ENCODE measurements at places on chromosomes 1 and 21.

GRCh38 chr1:33322870-33323585 lies 2.1 kb upstream of the A3GALT2 start:
- no peak for DNase-seq

- DNase-seq = no peak
These were observed at the start of gene DMRTA2 for GRCh38 chr1:50422946-50423669. TSS of gene DMRTA2 (minus strand) at chr1:50423443. CDS start at chr1:50421536, 1,907 bp downstream.

DNA sequence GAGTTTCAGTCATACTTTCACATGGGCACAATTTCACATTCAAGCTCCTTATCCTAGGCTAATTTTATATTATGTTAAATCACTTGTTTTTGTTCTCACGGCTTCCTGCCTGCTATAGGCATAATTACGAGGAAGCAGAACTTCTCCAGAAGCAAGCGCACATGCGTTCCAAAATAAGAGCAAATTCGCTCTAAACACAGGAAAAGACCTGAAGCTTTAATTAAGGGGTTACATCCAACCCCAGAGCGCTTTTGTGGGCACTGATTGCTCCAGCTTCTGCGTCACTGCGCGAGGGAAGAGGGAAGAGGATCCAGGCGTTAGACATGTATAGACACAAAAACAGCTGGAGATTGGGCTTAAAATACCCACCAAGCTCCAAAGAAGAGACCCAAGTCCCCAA lies at the start of gene CORT:
Gene CORT (plus strand): TSS at position 281 of the 400 bp plus-strand sequence. CDS start 193 bp downstream, outside the sequence.
- DNase-seq = no peak

DNA sequence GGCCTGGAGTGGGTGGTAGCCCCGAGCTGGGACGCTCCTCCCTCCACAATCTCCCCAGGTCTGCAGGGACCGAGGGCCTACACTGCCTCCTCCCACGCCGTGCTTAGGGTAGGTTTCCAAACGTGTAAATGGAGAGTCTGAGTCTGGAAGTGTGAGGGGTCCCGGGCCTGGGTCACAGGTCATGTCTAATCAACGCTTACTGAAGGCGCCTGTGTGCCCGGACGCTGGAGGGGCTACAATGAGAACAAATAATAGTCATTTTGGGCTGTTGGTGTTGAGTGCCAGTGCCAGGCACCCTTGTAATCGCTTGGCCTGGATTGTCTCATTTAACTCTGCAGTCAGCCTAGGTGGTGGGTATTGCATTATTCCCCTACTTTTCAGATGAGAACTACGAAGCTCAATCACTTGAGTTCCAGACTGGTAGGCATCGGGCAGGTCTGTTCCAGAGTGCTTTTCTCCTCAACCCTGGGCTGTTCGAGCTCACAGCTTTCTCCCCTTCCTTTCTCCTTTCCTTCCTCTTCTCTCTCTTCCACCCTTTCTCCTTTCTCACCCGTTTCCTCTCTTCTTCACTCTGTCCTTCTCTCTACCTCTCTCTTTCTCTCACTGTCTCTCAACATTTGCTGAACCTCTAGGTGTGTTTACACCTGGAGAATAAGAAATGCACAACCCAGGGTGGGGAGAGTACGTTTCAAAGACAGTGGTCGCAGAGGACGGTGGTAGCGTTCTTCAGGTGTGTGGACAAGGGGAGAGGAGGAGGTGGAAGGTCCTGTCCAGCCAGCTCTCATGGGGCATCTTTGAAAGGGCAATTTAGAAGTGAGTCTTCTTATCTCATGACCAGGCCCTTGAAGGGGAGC lies 883 bp downstream of the SLC66A1 start:
- DNase-seq = peak; percentile 8

GRCh38 chr1:159960721-159961381 lies 6.8 kb upstream of the SLAMF9 start:
- no peak for DNase-seq

- no peak for DNase-seq
These were observed 98.1 kb downstream of the SEC16B start for GRCh38 chr1:177871613-177872307.

- no peak for DNase-seq
These were observed 2.2 kb upstream of the KANK4 start for GRCh38 chr1:62321446-62321845.

- DNase-seq = no peak
These were observed 24.3 kb downstream of the UBE2Q1 start for GRCh38 chr1:154533952-154534844.

DNA sequence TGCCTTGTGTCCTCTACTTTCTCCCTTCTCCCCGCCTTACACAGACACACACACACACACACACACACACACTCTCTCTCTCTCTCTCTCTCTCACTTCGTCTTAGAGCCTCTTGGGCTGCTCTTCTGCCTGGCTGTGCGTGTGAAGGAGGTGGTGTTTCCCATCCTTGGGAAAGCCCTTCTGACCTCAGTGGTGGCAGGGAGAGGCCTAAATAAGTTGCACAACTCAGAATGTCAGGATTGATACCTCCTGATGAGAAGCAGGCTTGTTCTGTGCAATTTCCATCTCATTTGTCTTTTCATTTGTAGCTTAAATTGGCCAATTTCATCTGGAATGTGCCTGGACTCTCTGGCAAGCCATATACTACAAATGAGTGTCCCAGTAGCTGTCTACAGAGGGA lies 25.0 kb downstream of the LRRN2 start:
- DNase-seq = no peak

DNA sequence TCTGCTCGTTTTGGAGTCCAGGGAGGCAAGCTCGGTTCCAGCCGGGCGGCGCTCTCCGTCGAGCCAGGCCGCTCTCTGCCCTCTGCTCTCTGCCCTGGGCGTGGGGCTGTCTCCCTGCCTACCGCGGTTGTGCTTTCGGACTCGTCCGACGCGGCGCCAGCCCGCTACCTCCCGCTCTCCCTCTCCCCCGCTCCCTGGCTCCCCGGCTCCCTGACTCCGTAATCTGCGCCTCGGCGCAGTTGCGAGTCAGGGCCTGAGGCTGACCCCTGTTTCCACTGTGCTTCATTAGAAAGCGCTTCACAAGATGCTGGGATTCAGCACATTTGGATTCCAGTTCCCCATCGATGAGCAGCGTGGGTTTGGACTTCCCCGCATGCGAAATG lies 2.2 kb downstream of the SOX13 start:
- no peak for DNase-seq

DNA sequence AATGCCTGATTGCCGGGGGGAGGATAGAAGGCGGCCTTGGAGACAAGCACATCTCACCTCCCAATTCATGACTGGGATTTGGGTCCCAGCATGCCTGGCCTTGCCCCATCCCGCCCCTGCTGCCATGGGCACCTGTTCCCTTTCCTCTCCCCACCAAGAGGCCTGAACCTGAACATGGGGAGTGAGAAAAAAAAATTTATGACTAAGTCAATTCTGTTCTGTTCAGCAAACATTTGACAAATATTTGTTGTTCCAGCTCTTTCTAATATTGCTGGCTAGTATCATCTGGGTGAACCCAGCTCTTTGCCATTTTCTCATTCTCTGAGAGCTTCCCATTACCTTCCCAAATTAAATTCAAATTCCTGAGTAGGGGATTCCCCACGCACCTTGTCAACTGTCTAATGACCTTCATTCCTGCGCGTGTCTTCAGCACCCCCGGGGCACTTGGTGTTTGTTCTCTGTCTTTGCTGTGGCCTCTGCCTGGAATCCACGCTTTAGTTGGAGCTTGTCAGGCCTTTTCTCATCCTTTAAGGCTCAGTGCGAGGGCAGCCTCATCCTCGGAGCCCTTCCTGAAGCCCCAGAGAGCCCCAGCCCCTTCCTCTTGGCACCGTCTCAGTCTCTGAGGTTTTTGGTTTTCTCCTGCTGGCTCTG lies 42.8 kb downstream of the ARHGEF10L start:
- DNase-seq = no peak

DNA sequence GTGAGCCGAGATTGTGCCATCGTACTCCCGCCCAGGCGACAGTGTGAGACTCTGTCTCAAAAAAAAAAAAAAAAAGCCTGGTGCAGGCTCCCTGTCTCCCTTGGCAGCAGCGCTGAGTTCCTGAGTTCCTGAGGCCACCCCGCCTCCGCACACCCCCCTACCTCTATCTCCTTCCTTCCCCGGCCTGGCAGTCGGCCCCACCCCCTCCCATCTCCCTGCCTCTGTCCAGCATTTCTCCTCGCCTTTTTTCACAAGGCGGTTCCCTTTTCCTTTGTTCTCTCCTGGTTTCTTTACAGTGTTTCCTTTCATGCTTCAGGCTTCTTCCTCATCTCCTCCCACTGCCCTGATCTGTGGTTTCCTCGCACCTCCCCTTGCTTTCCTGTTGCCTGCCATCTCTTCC lies 2.7 kb downstream of the RORC start:
- DNase-seq = peak; percentile 40

DNA sequence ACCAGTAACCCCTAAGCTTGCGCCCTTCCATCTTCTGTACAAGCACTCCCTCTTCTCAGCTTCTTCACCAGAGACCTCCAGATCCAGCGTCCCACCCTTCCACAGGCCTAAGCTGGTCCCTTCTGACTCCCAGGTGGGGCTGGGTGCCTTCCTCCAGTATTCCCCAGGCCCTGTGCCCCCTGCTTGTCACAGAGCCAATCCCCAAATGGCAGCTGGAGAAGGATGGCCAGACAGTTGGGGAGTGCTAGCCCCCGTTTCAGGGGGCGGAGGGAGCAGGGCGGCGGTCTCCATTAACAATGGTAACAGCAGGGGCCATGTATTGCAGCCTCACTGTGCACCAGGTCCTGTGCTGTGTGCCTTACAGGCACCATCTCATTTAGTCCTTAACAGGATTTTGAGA lies 85.7 kb downstream of the KCNN3 start:
- no peak for DNase-seq

DNA sequence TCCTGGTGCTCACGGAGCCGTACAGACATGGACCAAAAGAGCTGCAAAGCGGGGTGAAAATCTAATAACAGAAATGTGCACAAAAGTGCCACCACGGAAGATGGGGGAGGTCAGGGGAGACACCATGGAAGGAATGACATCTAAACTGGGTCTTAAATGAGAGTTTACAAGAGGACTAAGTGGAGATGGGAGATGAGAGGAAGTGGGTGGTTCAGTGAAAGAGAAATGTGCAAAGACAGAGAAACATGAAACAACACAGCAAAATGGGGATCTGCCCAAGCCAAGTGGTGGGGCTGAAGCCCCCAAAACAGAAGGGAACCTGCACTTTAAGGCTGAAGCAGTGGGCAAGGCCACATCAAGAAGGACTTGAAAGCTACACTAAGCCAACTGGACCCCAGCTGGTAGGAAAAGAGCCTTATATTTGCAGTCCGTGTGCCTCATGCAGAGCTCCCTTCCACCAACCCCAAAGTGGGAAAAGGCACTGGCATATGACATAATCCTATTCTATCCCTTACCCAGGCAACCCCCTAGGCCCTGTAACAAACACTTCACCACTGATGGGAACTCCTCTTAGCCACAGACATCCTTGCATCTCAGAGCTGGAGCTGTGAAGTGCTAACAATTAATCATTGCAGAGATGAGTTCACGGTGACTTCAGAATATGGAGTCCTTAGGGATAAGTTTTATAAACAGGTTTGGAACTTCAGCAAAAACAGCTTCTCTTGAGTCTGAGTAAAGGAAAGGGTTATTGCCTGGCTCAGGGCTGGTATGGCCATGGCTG lies 198.6 kb upstream of the EDN2 start:
- DNase-seq = no peak

- DNase-seq = no peak
These were observed 40.1 kb downstream of the PRPF38A start for GRCh38 chr1:52444463-52444862.

DNA sequence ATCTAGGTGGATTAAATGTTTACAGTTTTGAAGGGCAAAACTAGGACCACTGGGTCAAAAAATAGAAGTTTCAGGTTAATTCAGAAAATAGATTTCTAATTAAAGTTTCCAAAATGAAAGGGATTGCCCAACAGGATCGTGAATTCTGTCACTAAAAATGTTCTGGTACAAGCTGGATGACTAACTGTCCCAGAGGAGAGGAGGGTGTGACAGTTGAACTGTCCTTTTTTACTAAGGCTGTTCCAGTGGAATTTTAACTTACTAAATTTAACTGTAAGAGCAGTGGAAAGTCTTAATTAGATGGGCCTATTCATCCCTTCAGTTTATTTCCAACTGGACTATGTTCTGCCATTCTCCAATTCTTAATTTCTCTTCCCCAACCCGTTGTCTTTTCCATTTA lies 7.2 kb downstream of the SNX7 start:
- no peak for DNase-seq

- DNase-seq = no peak
These were observed 11.8 kb downstream of the KIRREL1 start for GRCh38 chr1:158005224-158005623.

- no peak for DNase-seq
These were observed 4.2 kb downstream of the PLA2G2F start for GRCh38 chr1:20143318-20143717.

DNA sequence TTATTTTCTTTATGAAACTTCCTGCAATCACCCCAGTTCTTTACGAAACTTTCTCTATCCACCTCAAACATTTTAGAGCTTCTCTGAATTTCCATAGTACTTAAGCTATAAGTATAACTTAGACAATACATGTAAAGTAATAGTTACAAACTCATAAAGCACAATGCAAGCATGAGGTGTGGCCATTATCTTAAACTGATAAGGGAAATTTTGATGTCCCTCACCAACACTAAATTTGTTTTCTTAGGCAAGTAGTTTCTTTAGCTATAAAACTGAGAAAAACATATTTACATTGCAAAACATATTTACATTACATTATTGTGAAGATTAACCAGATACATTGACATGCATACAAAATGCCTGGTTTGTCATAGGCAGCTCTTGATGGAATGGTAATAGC lies 146.4 kb upstream of the ATP1B1 start:
- no peak for DNase-seq

- no peak for DNase-seq
These were observed 79.6 kb upstream of the SLFNL1 start for GRCh38 chr1:41101076-41101475.

DNA sequence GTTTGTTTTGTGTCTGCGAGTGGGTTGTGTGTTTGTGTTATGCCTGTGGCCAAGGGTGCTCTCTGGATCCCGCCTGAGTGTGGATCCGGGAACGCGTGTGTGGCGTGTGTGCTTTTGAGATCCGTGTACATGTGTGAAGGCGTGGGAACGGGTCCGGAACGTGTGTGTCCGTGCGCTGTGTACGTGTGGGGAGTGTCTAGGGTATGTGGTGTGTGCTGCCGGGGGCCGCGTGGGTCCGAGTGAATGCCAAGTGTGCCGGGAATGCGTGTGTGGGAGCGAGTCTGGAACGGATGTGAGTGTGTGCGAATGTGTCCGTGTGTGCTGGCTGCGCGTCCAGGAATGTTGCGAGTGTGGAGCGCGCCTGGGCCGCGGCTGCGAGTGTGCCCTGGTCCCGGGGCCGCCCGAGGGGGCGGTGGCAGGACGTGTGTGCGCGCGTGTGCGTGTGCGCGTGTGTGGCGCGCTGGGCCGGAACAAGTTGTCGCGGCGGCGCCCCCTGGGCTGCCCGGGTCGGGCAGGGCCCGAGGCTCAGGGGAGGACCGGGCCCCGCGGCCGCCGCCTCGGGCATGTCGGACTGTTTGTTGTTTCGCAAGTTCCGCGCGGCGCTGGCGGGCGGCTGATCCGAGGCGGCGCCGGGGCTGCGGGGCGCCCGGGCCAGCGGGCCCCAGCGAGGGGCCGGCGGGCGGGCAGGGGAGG lies 953 bp downstream of the PTPRU start:
- no peak for DNase-seq

GRCh38 chr1:227489572-227489971 lies 73.8 kb upstream of the ZNF678 start:
- no peak for DNase-seq
